ENCODE measurements at places on chromosomes 2 and 18. TPM values are rescaled to one million over a fixed set of nuclear protein-coding genes. Genes with fewer than 3 reads are reported as not detected.

Gene SLC39A6
- total RNA-seq: 41.1 TPM

Gene SERPINB5
- total RNA-seq: not detected

Gene FBXO41
- 2.1 TPM for total RNA-seq

Gene AQP12B
- total RNA-seq: not detected

Gene AFF3
- 14.2 TPM for total RNA-seq

Gene PDCD1
- total RNA-seq: 0.27 TPM

Gene C1QL2
- total RNA-seq: not detected

Gene NPHP1
- total RNA-seq: 8.3 TPM

Gene CNPPD1
- 55.8 TPM for total RNA-seq

Gene CYS1
- 9.3 TPM for total RNA-seq

Gene PSMA8
- not detected for total RNA-seq

Gene C2orf76
- 17.6 TPM for total RNA-seq

Gene TEKT4
- not detected for total RNA-seq

Gene GPBAR1
- total RNA-seq: 0.94 TPM

Gene APLF
- total RNA-seq: 14.4 TPM

Gene KRTCAP3
- total RNA-seq: 2.6 TPM

Gene POTEJ
- total RNA-seq: not detected

Gene DES
- total RNA-seq: 1.4 TPM

Gene ZAP70
- total RNA-seq: 4.5 TPM

All from sciatic nerve (tissue), 2 donors.